ENCODE measurements at places on chromosomes 13 and 19.

GRCh38 chr13:99288089-99288488, 19.1 kb downstream of the GPR183 start:
- no peak for DNase-seq

DNA sequence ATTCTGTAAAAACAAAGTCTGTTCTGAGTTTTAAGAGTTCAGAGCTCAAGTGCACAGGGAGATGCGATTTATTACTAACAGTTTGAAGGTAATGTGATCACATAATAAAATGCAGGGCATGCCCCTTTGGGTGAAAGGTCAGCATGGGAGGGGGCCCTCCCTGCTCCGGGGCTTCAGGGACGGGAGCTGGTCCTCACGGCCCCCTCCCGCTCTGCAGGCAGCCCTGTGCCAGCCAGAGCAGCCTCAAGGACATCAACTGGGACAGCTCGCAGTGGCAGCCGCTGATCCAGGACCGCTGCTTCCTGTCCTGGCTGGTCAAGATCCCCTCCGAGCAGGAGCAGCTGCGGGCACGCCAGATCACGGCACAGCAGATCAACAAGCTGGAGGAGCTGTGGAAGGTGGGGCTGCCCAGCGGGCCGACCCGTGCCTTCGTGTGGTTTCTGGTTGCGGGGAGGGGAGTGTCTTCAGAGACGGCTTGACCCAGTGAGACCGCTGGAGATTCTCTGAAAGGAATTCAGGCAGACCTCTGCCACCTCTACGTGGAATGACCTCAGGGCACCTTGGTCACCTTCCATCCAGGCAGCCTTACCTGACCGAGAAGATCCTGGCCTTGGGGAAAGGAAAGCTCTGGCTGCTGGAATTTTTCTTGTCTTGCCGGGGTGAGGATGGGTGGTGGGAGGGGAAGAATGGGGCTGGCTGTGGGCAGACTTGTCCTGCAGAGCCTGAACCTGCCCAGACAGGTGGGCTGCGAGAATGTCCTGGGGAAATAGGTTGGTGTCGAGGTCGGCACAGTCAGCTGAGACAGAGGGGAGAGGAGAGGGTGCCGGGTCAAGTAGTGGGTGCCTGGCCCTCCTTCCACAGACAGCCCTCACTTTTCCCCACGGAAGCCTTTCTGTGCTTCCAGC, 19.0 kb downstream of the UPF1 start:
- no peak for DNase-seq

- DNase-seq = no peak
Measured at GRCh38 chr13:100387416-100387815, 201.2 kb downstream of the GGACT start.

GRCh38 chr13:43749503-43749902, 37.3 kb downstream of the ENOX1 start:
- DNase-seq = no peak

GRCh38 chr19:6733338-6734095, 3.9 kb downstream of the GPR108 start:
- no peak for DNase-seq

DNA sequence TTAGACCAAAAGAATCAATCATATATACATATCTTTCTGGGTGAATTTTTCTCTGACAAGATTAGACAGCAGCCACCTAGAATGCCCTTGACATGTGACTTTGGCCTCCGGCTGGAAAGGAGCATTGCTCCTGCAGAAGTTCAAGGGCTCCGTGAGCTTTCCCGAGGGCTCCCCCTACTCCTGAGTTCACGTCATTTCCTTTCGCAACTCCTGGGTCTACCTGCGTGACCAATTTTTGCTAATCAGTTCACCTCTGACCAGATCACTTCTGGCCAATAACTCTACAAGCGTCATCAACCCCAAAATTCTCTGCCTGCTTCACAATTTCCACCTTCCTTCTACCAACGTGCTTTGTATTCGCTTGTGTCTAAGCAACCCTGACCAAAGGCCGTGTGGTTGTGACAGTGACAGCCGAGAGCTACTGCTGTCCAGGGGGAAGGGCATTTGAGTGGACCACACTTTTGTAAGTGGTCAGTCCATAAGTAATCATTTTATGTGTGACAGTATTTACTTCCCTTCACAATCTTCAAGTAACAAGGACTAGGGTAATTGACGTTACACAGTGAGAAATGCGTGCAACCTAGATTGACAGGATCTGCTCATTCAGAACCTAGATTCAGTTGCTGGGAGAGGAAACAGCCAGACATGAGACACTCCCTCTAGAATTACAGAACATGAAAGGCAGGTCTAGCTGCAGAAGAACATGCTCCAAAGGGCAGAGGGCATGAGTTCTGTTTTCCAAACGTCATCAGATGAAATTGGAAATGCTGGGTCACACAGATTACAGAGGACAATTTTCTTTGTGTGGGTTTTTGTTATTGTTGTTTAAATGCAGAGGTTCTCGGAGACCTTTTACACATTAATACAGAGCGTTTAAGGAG, 145.9 kb upstream of the SPACA7 start:
- no peak for DNase-seq

- DNase-seq = no peak
Measured at GRCh38 chr19:16324384-16325160, at the start of gene KLF2. KLF2 (plus strand) TSS chr19:16324826; CDS start chr19:16324924, 98 bp downstream.

DNA sequence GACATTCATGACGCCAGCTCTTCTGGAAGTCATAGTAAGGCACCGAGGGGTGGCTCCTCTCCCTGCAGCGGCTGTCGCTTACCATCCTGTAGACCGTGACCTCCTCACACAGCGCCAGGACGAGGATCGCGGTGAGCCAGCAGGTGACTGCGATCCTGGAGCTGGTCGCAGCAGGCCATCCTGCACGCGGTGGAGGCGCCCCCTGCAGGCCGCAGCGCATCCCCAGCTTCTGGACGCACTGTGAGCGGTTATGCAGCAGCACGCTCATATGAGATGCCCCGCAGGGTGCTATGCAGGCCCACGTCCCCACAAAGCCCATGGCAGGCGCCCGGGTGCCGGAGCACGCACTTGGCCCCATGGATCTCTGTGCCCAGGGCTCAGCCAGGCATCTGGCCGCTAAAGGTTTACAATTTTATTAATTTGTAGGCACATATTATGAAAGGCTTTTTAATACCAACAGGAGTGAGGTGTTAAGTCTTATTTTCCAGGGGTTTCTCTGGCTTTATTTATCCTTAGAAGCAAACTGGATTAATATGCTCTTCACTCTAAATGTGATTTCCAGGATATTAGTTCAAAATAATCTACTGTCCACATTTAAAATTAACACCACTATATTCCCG, 35.6 kb upstream of the PSPC1 start:
- no peak for DNase-seq

DNA sequence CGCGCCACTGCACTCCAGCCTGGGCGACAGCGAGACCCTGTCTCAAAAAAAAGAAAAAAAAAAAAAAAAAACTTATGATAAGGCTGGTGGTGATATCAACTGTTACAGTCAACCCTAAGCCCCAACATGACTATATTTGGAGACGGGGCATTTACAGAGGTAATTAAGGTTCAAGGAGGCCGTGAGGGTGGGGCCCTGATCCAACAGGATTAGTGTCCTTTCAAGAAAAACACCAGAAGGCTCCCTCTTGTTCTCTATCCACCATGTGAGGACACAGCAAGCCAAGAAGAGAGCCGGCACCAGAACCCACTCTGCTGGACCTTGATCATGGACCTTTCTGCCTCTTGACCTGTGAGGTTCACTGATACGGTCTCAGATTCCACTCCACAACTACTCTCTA, 14.1 kb downstream of the MIER2 start:
- DNase-seq = no peak

DNA sequence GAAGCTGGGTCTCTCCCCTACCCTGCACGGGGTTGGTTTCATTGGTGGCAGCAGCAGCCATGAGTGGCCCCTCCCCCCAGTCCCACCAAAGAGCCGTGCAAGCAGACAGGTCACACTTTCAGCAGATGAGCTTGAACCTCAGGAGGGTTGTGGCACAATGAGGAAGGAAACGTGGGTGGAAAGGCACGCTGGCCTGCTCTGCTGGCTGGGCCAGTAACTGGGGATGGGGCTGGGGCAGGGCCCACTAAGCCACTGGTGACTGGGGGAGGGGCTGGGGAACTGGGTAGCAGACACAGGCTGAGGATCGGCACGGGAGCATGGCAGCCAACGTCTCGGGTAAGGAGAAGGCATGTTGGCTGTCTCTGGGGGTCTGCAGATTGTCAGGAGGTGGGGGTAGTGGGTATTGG, at the start of gene P2RY11:
P2RY11 (plus strand) TSS at position 289 of the 407 bp plus-strand sequence; CDS start at position 318, 29 bp downstream.
- DNase-seq = no peak

DNA sequence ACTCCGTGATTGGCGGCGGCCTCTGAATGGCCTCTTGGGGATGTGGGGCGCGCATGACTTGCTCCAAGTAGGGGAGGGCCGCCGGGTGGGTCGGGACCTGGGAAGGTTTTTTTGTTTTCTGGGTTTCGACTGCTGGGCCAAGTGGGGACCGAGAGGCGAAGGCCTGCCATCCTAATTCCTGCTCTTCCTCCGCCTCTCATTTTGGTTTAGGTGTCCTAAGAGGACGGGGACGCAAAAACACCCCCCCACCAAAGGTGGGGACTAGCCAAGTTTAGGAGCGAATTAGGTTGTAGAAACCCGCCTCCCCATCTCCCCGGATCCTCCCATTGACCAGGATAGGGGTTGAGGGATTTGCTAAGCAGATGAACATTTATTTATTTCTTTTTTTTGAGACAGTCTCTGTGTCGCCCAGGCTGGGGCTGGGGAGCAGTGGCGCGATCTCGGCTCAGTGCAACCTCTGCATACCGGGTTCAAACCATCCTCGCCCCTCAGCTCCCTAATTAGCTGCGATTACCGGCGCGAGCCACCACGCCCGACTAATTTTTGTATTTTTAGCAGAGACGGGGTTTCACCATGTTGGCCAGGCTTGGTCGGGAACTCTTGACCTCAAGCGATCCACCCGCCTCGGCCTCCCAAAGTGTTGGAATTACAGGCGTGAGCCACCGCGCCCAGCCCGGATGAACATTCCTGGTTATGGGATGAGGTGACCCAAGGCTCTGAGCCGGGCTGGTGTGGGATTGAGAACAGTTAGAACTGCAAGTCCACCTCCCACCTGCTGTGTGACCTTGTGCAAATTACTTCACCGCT, 838 bp downstream of the PPP2R1A start:
- DNase-seq = no peak

DNA sequence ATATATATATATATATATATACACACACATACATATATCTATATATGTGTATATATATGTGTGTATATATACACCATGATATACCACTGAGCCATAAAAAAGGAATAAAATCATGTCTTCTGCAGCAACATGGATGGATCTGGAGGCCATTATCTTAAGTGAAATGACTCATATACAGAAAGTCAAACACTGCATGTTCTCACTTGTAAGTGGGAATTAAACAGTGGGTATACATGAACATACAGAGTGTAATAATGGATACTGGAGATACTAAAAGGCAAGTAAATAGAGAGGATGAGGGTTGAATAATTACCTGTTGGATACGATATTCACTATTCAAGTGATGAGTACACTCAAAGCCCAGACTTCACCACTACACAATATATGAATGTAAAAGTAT, 332.6 kb downstream of the SLITRK1 start:
- DNase-seq = no peak

GRCh38 chr13:76609643-76610042, 276.6 kb downstream of the KCTD12 start:
- DNase-seq = no peak

- no peak for DNase-seq
Measured at GRCh38 chr13:36696410-36697010, 22.7 kb downstream of the SERTM1 start.

- no peak for DNase-seq
Measured at GRCh38 chr13:35621989-35622388, 145.5 kb upstream of the MAB21L1 start.

GRCh38 chr13:79030513-79030912, 371.6 kb upstream of the OBI1 start:
- DNase-seq = no peak

DNA sequence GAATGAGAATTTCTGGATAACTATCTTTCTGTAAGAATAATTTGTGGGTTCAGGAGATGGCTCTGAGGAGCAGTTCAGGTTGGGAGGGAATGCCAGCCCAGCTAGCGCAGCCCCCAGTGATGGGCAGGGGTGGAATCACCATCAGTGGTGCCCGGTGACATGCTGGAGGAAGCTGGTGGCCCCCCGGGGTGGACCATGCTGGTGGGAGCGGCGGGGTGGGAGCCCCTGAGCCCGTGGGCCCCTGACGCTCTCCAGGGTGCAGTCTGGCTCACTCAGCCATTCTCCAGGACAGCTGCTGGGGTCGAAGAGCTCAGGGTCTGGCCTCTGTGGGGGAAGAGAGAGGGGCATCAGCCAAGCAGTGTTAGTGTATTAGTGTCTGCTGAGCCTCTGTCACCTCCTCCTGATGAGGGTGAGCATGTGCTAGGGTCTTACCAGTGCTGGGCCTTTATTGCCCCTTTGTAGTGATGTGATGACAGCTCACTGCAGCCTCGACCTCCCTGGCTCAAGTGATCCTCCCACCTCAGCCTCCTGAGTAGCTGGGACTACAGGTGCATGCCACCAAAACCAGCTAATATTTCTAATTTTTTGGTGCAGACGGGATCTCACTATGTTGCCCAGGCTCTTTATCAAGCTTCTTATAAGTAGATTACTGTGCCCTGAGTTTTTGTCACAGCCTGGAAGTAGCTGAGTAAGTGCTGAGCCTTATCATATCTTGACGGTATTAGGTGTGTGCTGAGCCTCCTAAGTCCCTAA, 10.4 kb downstream of the HIPK4 start:
- DNase-seq = no peak

DNA sequence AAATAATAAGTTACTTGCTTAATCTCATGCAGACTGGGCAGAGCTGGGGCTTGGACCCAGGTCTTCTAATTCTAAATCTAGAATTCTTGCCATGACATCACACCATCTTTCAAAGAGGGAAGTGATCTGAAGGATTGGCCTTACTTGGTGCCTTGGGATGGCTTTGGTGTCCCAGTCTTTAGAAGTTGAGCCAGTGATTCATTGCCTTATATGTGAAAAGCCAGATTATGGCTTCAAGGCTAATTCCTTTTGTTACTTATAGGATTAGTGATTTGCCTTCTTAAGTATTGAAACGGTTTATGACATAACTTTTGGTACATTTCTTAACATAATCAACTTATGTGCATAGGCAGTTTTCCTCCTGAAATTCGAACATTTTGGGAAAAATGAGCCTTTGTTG, 14.9 kb downstream of the COG3 start:
- no peak for DNase-seq

DNA sequence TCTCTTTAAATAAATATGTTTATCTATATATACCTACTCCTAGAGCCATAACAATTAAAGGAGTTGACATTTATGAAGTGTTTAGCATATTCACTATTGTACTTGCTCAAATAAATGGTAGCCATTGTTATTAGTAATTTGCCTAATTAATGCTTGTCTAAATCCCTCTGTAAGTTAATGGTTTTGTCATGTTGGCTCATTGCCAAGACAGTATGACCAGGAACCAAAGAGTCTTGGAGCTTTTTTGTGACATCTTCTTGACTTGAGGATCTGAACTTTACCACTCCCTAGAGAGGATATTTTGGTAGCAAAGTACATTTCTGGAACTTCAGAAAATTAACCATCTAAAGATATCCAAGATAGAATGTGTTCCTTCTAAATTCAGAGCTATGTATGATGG, 15.5 kb downstream of the FRY start:
- no peak for DNase-seq

- no peak for DNase-seq
Measured at GRCh38 chr13:107864543-107865317, 350.6 kb downstream of the LIG4 start.

All from NCI-H2081 treated with DMSO at 0.1 percent for 48 hours (cell line).